Stimulated activated CD8-positive, alpha-beta memory T cell treated with anti-CD3 and anti-CD28 coated beads, Interleukin-2, amount 100 ng/mL, for 48 hours (primary cell): ENCODE measurements at places on chromosomes 12 and 14.

GRCh38 chr14:54981698-54982097 is 45.2 kb downstream of the WDHD1 start:
- no peak for DNase-seq

GRCh38 chr12:40864891-40865290 is 172.7 kb downstream of the CNTN1 start:
- DNase-seq, result no peak

GRCh38 chr12:27900920-27901879 is 71.3 kb downstream of the PTHLH start:
- no peak for DNase-seq

GRCh38 chr14:68468437-68469207 is 324.2 kb downstream of the ZFP36L1 start:
- peak; percentile 18 for DNase-seq

- DNase-seq, result peak; percentile 18
Observed at GRCh38 chr12:93783832-93784231, 106.7 kb downstream of the CRADD start.

GRCh38 chr12:124564971-124565491 is 2.4 kb downstream of the NCOR2 start:
- no peak for DNase-seq

DNA sequence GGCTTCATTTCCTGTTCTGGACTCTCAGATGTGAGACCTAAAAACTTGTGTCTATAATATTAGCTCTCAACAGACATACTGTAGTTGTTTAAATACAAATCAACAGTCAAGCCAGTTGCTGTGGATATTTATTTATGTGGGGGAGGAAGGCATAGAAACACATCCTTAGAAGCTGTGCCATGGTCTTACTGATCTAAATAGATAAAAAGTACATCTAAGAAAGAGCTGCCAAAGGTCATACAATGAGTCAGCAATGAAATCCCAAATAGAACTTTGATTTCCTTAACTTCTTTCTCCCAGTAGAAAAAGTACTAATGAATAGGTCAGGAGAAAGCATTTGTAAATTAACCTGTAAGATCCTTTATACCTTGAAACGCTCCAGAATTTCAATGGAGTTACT is 185.1 kb downstream of the AKAP6 start:
- no peak for DNase-seq

GRCh38 chr14:62934439-62934838 is 110.8 kb downstream of the KCNH5 start:
- DNase-seq, result no peak

DNA sequence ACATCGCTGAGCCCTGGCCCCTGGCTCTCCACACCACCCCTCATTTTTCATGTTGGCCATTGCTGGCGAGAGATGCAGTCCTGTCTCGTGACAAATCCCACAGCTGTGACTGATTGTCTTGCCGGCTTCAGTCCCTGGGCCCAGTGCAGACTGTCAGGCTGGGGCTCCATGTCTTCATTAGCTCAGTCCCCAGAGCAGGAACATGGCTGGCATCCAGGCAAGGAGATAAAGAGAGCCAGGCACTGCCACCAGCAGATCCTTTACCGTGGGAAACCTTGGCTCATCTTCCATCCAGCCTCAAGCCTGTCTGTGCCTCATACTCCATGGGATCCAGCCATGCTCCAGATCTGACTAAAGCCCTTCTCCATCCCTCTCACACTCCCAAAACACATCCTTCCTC is 284.7 kb upstream of the FKBP4 start:
- DNase-seq, result no peak

DNA sequence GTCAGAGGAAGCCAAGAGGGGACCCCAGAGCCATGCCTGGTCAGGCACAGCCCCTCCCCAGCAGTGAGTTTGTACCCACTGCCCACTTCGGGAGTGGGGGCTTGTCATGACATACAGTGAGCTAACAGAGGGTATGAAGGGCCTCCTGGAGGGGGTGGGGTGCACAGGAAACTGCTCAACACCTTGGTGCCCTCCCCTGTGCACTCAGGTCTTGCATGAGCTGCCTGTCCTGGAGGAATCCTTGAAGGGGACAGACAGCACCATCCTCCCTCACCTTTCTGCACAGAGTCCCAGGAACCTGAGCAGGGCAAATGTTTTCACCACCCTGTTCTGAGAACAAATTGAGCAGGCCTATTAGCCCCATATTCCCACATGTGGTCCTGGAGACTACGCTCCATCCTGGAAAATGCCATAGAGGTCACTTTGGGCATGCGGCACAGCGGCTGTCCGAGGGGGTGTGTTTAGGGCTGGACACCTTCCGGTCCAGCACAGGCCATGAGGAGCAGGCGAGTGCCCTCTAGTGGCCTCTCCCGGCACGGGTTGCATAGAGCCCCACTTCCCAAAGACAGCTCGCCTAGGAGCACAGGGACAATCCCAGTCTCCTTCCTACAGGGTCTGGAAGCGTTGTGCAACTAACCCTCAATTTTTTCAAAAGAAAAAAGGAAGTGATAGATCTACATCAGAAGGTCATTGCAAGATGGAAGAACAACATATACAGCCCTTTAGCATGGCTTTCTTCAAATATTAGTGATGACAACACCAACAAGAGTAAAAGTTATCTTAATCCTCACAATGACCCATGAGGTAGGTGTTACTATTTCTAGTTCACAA is 31.9 kb upstream of the ZFP36L1 start:
- DNase-seq, result no peak

- DNase-seq, result no peak
Observed at GRCh38 chr12:13002301-13003097, 2.4 kb upstream of the HEBP1 start.

GRCh38 chr14:65208548-65208947 is 106.2 kb upstream of the MAX start:
- DNase-seq, result no peak

DNA sequence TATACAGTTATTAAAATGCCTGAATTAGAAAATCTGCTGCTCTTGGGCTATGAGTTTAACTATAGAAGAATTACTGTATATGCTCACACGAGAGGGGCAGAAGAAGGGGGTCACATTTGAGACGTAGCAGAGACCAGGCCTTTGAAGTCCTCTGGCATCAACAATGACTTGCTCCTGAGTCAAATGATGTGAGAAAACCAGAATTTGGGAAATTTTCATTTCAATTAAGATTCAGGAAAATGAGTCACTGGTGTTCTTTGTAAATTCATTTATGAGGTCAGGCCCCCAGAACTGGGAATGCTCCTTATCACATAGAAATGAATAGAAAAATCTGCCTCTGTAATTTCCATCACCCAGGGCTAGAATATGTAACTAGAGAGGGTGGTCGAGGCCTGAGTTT is 92.9 kb downstream of the APAF1 start:
- no peak for DNase-seq

DNA sequence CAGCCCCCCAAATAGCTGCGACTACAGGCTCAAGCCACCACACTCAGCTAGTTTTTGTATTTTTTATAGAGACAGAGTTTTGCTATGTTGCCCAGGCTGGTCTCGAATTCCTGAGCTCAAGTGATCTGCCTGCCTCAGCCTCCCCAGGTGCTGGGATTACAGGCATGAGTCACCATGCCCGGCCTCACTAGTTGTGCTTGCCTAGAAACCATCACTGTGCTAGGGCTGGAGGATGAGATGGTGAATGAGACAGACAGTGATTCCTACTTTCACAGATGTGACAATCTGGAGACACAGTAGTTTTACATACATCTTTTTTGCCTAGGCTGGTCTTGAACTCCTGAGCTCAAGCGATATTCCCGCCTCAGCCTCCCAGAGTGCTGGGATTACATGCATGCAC is 7.5 kb upstream of the MSI1 start:
- no peak for DNase-seq

GRCh38 chr12:105852951-105853350 is 285.8 kb downstream of the NUAK1 start:
- DNase-seq, result no peak

DNA sequence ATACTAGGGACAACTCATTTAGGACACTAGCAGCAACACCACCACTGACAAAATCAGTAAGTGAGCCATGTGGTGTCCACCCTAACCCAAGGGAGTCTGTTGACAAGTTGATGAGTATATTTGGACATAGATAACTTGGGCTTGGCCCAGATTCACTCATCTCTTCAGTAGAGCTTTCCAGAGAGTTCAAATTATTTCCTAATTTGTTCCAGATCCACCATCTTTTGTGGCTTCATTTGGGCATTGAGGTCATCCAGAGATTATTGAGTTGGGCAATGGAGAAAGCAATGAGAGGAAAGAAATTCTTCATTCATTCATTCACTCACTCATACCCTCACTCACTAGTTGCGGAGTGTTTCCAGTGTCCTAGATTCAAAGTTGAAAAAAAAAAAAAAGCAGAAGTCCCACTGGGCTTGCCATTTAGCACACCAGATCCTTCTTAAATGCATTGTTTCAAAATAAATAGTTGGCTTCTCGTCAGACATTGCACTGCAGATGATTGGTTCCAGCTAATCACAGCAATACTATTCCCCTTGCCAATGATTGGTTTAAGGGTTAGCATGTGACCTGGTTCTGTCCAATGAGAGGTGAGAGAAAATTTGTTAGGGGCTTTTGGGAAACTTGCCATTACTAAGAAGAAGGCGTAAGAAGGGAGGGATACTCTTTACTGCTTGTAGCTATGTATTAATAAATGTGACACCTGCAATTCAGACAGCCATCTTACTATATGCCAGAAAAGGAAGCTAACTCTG is 31.8 kb upstream of the WSCD2 start:
- no peak for DNase-seq

DNA sequence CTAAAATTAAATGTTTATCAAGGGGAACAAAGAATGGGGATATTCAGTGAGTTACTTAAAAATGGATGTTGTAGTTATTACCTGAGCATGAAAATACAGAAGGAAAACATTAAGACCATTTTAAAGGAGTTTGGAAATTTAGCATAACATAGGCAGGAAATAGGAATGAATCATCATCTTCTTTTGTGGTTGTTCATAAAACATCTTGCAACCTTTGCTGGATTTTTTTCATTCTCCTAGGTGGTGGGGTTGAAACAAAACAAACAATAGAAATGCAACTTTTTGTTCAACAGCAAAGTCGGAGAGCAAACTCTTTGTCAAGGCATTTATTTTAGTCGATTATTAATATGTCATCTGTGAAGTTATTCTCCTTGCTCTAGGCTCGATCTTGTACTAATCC is 275.1 kb downstream of the IPO8 start:
- DNase-seq, result no peak

DNA sequence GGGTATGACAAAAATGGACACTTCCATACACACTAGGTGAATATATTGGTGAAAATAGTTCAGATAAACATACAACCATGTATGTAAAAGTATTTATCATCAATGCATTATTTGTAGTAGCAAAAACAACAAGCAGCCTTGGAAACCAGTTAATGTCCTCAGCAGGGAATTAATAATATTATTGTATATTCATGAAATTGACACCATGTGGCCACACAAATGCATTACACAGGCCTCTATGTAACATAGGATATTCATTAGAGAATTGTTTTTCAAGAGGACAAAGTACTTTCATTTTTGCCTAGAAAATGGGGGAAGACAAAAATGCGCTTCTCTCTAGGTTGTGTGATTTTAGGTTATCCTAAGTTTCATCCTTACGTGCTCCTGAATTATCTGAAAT is 24.3 kb downstream of the SPRING1 start:
- no peak for DNase-seq

- no peak for DNase-seq
Observed at GRCh38 chr14:24411443-24412389, 12.9 kb downstream of the NYNRIN start.

DNA sequence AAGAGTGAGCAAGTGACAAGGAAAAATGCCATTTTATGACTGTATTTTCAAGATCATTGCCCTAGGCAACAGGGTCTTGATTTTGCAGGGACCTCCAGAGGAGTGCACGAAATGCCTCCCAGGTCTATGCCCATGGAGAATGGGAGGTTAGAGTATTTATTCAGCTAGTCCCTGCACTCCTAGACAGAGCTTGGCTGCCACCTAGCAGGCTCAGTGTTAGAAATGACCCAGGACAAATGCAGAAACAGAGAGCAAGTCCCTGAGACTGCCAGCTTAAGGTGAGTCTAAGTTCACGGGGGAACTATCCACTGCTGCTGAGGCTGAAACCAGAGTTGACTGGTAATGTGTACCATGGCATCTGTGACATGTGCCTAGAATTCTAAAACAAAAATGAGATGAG is 506.4 kb downstream of the MED13L start:
- DNase-seq, result no peak

DNA sequence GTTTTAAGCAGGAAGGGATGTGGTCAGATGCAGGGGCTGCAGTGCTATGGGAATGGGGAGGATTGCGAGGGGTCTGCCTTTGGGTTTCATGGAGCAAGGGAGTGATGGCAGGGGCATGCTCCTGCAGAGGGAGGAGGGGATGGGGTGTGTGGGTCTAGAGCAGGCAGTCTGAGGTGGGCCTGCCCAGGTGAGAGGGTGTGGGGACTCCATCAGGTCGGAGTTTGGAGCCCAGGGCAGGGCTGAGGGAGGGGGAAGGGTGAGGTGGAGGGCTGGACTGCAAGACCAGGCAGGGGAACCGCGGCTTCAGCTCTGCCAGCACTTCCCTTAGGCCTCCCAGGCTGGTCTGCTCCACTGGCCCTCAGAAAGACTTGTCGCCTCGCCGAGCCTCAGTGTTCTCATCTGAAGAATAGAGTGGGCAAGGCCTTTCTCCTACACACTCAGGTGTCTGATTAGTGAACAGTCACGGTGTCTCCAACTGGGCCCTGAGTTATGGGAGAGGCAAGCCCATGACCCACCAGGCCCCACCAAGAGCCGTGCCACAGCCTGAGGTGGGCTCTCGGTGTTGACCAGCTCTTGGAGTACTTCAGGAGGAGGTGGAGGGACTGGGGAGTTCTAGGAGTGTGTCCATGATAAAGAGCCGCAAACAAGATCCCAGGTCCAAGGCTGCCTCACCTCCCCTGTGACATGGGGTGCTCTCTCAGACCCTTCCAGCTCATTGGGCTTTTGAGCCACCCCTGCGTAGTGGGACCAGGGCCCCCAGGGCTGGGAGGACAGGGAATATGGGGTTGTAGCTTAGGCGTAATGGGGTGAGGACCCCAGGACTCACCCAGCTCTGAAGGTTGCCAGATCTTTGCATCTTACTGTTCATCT is 20.1 kb upstream of the KRT80 start:
- DNase-seq, result no peak

GRCh38 chr12:47811072-47811396 is 8.7 kb downstream of the HDAC7 start:
- no peak for DNase-seq

GRCh38 chr12:94041850-94042249 is 106.5 kb upstream of the PLXNC1 start:
- no peak for DNase-seq

GRCh38 chr12:38587594-38587993 is 271.0 kb downstream of the ALG10B start:
- no peak for DNase-seq

- no peak for DNase-seq
Observed at GRCh38 chr14:36605506-36605857, 23.1 kb upstream of the NKX2-8 start.

- no peak for DNase-seq
Observed at GRCh38 chr12:7145671-7146070, 15.5 kb downstream of the CLSTN3 start.

GRCh38 chr14:103220982-103221641 is 97.9 kb downstream of the TNFAIP2 start:
- no peak for DNase-seq

- DNase-seq, result no peak
Observed at GRCh38 chr12:56634242-56634836, 4.2 kb upstream of the BAZ2A start.

- no peak for DNase-seq
Observed at GRCh38 chr14:65555358-65555757, 142.8 kb downstream of the FUT8 start.

GRCh38 chr14:90383731-90384542 is 12.9 kb upstream of the CALM1 start:
- DNase-seq, result peak; percentile 23
